Naive thymus-derived CD4-positive, alpha-beta T cell (primary cell): ENCODE measurements at places on chromosomes 12 and 14. TPM values are rescaled to one million over a fixed set of nuclear protein-coding genes. Genes with fewer than 3 reads are reported as not detected.

- no peak overlapping the region for H3K27ac ChIP-seq
- no peaks in the 10 kb centered on the region for H3K4me1 ChIP-seq
- no peaks in the 10 kb centered on the region for H3K27me3 ChIP-seq
- H3K4me3 ChIP-seq, result no peak overlapping the region
Observed at GRCh38 chr12:66537876-66538275, 141.0 kb downstream of the GRIP1 start.

Gene CIROP
- polyA plus RNA-seq, result not detected

DNA sequence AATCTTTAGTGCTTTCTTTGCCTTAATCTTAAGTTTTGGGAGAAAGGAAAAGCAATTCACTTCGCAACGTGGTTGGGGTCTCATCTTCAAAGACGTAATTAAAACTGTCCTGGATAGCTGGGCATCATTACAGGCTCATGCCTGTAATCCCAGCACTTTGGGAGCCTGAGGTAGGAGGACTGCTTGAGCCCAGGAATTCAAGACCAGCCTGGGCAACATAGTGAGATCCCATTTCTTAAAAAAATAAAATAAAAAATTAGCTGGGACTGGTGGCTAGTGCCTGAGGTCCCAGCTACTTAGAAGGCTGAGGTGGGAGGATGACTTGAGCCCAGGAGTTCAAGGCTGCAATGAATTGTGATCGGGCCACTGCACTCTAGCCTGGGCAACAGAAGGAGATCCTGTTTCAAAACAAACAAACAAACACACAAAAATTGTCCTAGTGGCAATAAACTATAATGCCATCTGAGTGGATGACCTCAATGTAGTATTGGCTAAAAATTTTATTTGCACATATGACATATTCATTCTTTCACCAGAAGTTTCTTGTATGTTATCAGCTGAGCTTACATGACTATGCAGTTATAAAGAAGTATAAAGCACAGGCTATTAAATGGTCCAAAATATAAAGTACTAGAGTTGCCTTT is 1.6 kb upstream of the MNAT1 start:
- no peaks in the 10 kb centered on the region for H3K36me3 ChIP-seq
- DNase-seq, result no peak
- H3K4me3 ChIP-seq, result no peak overlapping the region
- H3K27ac ChIP-seq, result no peak overlapping the region
- no peaks in the 10 kb centered on the region for H3K27me3 ChIP-seq
- no peaks in the 10 kb centered on the region for H3K4me1 ChIP-seq

Gene CACNA1C
- polyA plus RNA-seq, result 0.04 TPM

Gene GLT8D2
- polyA plus RNA-seq, result not detected

Gene SCFD1
- polyA plus RNA-seq, result 62.4 TPM

DNA sequence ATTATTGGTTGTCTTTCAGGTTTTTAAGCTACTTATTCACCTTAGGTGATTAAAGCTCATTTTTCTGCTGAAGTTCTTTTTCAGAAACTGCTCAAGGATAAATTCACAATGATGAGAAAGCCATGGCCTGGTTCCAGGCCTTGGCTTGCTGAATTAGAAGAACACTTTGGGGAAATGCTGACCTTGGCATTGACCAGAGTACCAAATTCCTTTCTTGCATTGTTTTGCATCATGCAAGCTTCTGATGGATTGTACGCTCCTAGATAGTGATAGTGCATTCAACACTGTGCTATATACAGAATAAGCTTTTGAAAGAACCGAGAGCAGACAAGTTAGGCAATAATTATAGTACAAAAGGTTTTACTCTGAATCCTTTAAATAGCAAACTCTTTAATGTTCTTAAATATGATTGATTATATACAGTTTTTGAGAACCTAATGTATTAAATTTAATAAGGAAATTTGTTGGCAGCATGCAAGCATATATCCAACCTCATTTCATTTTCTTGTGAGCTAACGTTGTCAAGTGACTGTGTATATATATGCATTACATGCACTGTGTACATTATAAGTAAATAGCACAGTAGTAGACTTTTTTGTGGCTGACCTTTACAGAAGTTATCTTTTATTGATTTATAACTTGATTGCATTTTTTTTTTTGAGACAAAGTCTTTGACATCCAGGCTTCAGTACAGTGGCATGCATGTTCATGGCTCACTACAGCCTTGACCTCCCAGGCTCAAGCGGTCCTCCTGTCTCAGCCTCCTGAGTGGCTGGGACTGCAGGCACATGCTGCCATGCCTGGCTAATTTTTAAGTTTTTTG is 99.2 kb downstream of the DIP2B start:
- H3K4me1 ChIP-seq, result no peaks in the 10 kb centered on the region
- no peaks in the 10 kb centered on the region for H3K36me3 ChIP-seq
- H3K27ac ChIP-seq, result no peak overlapping the region
- no peak for DNase-seq

Gene PELI2
- polyA plus RNA-seq, result 1.7 TPM

DNA sequence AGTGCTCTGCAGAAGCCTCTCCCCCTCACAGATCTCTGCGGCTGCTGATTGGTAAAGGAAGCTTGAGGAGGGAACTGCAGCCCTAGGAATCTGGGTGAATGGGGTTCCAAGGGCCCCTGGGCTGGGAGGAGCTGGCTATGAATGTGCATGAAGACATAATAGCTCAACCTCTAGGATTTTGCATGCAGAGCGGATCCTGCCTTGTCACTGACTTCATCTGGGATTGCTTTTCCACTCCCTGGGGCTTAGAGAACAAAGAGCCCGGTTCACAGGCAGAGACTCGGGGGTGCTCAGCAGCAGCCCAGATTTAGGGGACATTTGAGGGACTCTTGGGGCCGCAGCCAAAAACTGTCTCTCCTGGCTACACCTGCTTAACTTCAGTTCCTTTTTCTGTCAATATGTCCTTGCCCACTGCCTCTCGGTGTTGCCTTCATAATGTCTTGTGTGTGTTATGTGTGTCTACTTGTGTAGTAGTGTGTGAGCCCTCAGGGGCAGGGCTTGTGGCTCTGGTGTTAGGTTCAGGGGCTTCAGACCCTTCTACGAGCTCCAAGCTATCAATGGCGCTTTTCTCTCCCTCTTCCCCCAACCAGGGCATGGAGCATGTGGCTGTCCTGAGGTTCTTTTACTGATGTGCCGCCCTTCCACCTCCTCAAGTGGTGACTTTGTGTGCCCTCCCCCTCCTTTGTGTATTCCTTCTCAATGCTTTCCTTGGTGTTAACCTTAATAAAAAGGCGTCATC is 1.9 kb downstream of the CCDC184 start:
- no peak overlapping the region for H3K4me3 ChIP-seq
- H3K36me3 ChIP-seq, result no peaks in the 10 kb centered on the region
- no peaks in the 10 kb centered on the region for H3K27me3 ChIP-seq
- H3K27ac ChIP-seq, result no peak overlapping the region

DNA sequence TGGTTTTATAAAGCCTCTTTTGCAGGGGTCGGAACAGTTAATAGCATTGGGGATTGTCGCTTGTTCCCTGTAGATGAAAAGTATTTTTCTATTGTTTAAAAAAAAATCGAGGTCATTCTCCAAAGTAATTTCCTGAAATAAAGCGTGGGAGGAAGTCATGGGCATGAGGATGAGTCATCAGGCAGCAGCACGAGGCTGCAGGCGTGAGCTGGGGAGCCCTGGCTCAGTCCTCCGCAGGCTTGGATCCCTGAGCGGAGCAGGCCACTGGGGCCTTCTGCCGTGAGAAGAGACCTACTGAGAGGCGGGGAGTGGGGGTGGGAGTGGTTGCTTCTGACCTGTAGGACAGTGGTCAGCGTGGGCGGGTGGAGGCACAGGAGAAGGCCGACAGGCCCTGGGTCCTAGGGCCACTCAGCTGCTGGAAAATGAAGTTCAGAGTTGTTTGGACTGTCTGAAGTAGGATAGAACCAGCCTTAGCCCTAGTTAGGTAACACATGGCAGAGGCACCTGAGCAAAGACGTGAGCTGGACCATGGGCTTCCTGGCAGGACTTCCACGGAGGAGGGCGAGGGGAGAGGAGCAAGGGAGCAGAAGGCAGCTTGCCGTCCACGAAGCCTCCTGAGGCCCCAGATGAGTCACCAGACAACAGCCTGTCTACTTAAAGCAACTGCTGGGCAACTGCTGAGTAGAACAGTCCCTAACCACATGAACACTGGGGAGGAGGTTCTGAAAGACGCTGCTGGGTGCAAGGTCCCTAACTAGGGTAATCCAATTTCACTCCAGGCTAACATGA is 21.1 kb upstream of the LGALS3 start:
- H3K4me1 ChIP-seq, result peaks cover 4% of the 10 kb centered on the region
- no peaks in the 10 kb centered on the region for H3K27me3 ChIP-seq
- no peak for DNase-seq
- no peak overlapping the region for H3K4me3 ChIP-seq

DNA sequence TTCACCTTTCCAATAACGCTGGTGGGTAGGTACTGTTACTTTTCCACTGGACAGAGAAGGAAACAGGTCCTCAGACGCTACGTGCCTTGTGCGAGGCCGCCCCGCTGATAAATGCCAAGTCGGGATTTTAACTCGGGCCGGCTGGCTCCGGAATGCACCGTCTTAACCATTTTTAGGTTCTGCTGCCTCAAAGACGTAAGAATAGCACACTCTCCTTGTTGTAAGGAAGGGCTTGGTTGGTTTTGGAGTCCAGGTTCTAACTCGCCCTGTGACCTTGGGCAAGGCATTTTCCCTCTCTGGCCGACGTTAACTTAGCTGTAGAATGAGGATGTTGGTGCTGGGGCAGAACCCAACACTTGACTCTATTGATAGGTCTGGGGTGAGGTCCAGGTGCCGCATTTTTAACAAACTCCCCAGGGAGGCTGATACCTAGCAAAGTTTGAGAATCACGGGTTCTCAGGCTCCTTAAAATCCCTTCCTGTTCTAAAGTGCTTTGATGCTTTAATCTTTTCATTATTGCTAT is 814 bp downstream of the ANKRD13A start:
- no peaks in the 10 kb centered on the region for H3K36me3 ChIP-seq
- no peaks in the 10 kb centered on the region for H3K27me3 ChIP-seq
- peak overlapping the region; percentile 80 for H3K27ac ChIP-seq
- peaks cover 20% of the 10 kb centered on the region for H3K4me1 ChIP-seq

DNA sequence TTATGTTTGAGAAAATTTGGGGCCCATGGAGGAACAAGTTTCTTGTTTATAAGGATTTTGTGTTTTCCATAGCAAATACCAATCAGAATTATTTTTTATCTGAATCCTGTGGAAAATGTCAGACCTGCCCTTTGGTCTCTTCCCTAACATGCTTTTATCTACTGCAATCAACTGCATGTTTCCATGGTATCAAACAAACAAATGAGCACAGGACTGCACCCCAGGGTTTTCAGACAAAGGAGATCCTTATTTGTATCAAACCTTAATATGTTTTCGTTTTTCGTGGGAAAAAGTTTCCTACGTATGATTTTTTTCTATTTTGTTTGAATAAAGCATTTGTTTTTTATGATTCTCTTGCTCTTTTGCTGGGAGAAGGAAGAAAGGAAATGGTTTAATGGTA is 91.1 kb downstream of the GPR135 start:
- no peak overlapping the region for H3K4me3 ChIP-seq
- no peaks in the 10 kb centered on the region for H3K27me3 ChIP-seq
- no peaks in the 10 kb centered on the region for H3K36me3 ChIP-seq
- DNase-seq, result no peak

Gene ADAM21
- 0.29 TPM for polyA plus RNA-seq

GRCh38 chr14:100914597-100915021 is 11.1 kb upstream of the RTL1 start:
- no peaks in the 10 kb centered on the region for H3K36me3 ChIP-seq
- H3K27me3 ChIP-seq, result no peaks in the 10 kb centered on the region
- DNase-seq, result no peak

DNA sequence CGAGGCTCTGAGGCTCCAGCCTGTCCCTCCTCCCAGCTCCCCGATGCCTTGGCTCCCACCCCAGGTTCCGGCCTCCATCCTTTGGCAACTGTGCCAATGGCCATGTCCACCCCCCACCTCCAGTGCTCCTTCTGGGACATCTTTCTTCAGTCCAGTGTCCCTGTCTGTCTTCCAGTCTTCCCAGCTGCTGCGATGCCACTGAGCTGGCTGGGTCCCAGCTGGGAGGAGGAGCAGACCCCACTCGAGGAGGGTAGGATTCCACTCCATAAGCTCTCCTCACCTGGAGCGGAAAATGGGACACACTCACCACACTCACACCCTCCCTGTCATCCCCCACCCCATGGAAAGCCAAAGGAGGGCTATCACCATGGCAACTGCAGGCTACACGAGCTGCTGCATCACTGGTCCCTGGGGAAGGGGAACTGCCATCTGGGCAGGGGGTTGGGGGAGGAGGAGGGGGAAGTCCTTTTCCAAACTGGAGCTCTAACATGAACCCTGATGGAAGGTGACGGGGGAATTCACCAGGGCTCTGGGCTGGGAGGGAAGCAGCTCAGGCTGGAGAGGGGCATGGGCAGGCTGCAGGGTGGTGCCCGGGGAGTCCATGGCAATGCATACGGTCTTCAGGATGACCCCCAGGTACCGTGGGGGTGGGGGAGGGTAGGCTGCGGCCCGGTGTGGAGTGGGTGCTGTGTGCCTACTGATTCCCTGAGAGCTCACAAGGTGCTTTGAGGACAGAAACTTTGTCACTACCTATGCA is 94.3 kb downstream of the LRRC74A start:
- DNase-seq, result no peak
- H3K4me1 ChIP-seq, result peaks cover 1% of the 10 kb centered on the region
- no peaks in the 10 kb centered on the region for H3K27me3 ChIP-seq
- H3K36me3 ChIP-seq, result no peaks in the 10 kb centered on the region

DNA sequence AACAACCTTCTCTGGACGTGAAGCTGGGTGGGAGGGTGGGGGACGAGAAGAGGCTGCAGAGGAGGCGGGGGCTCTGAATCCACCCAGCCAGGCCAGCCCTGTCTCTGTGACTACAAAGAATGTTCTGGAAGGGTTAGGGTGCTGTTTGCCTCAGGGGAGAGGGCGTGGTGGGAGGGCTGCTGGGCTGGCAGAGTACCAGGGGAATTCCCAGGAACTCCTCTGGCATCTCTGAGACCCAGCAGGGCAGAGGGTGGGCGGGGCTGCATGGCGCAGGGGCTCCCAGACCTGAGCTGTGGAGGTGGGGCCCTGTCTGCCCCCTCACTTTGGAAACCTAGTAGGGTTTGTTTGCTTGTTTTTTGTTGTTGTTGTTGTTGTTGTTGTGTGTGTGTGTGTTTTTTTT is 45.5 kb upstream of the FZD10 start:
- DNase-seq, result no peak
- no peaks in the 10 kb centered on the region for H3K36me3 ChIP-seq
- H3K27ac ChIP-seq, result no peak overlapping the region
- H3K4me1 ChIP-seq, result no peaks in the 10 kb centered on the region
- H3K27me3 ChIP-seq, result no peaks in the 10 kb centered on the region

DNA sequence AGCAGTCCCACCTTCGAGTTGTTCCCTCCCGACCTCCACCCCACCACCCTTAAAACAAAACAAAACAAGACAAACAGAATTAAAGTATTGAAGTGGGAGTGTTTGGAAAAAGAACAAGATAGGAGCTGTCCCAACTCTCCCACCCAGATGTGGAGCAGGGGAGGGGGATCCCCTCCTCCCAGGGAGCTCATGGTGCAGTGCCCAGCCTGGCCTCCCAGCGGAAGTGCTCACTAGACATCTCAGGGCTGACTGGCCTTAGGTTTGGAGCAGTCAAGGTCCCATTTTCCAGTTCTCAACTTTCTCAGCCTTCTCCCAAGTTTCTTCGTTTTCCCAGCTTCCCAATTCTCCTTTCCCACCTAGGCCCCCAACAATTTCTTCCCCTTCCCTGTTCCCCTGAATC is 2.9 kb downstream of the SP7 start:
- no peaks in the 10 kb centered on the region for H3K4me1 ChIP-seq
- peaks cover 3% of the 10 kb centered on the region for H3K27me3 ChIP-seq
- no peak overlapping the region for H3K27ac ChIP-seq
- no peak for DNase-seq
- H3K36me3 ChIP-seq, result no peaks in the 10 kb centered on the region
